Brain microvascular endothelial cell (primary cell): ENCODE measurements at places on chromosomes 13 and 19.

- no peak for DNase-seq
These were observed 19.6 kb downstream of the ALG5 start for GRCh38 chr13:36979361-36980050.

GRCh38 chr13:112012016-112012704 is 54.8 kb upstream of the SOX1 start:
- DNase-seq = no peak

GRCh38 chr13:39363382-39363772 is 239.6 kb downstream of the LHFPL6 start:
- DNase-seq = no peak

DNA sequence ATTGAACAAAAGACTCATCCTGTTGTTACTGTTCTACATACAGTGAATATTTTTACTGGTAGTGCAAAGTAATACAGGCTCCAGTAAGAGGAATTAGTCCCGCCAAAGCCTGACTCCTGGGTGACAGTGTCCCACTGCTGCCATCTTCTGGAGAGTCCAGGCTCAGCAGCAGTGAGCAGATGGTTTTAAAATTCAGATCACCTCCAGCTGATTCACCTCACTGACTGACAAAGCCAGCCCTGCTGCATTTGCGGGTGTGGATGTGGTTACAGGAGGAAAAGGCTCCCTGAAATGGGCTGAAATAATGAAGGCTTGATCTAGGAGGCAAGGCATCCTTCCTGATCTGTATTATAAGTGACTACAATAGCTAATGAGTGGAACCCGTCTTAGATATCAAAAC is 18.3 kb downstream of the PABPC3 start:
- peak; percentile 81 for DNase-seq

- no peak for DNase-seq
These were observed 2.1 kb downstream of the ACTN4 start for GRCh38 chr19:38649305-38650171.

DNA sequence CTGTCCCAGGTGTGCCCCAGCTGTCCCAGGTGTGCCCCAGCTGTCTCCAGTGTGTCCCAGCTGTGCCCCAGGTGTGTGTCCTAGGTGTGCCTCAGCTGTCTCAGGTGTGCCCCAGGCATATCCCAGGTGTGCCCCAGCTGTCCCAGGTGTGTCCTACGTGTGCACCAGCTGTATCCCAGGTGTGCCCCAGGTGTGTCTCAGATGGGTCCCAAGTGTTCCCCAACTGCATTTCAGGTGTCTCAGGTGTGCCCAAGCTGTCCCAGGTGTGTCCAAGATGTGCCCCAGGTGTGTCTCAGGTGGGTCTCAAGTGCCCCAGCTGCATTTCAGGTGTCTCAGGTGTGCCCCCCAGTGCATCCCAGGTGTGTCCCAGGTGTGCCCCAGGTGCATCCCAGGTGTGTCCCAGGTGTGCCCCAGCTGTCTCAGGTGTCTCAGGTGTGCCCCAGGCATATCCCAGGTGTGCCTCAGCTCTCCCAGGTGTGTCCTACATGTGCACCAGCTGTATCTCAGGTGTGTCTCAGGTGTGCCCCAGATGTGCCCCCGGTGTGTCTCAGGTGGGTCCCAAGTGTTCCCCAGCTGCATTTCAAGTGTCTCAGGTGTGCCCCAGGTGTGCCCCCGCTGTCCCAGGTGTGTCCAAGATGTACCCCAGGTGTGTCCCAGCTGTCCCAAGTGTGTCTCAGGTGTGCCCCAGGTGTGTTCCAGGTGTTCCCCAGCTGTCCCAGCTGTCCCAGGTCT is 1.3 kb upstream of the GRK1 start:
- no peak for DNase-seq

- no peak for DNase-seq
These were observed 31.7 kb downstream of the INSR start for GRCh38 chr19:7262470-7262869.

DNA sequence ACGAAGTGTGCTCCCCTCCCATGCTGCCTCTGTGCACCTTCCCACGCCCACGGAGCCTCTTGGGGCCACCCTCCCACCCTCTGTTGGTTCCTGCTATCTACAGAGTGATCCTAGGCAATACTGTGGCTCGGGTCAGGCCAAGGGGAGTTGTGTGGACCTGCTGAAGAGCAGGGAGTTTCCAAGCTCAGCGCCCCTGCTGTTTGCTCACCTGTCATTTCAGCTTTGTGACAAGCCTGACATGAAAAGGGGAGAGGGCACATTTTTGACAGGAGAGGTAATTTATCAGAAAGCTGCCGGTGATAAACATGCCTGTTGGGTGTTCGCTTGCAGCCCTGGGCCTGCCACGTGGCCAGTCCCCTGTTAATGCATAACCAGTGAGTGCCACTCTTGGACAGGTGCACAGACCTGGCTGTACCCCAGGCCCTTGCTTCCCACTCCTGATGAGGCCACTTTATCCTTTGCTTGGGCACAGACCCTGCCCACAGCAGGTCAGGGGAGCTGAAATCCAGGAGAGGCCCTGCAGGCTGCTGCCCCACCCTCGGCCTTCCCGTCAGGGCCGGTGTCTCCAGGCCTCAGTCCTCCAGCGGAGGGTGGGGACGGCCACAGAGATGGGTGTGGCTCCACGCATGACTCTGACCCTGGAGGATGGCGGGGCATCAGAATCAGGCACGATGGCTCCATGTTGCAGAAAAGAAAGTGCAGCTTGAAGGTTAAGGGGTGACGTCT is 201.5 kb upstream of the GPR12 start:
- no peak for DNase-seq

- DNase-seq = no peak
These were observed 623.4 kb downstream of the PCDH17 start for GRCh38 chr13:58254943-58255342.

DNA sequence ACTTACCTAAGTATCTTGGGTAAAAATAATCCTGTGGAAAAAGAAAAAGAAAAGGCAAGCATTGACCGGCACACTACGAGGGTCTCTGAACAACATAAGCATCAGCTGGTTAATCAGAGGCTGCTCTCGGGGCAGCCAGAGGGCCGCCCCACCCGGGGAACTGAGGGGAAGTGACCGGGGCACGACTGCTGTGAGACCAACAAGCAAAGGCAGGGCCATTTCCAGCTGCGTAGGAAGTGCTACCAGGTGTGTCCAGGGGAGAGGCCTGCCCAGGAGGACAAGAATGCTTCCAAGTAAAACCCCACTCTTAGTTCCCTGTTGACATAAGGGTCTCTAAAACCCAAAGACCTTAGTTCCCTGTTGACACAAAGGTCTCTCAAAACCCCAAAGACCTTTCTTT is 15.9 kb downstream of the GAS6 start:
- no peak for DNase-seq

- DNase-seq = no peak
These were observed 324.0 kb downstream of the FOXO1 start for GRCh38 chr13:40342461-40342860.

DNA sequence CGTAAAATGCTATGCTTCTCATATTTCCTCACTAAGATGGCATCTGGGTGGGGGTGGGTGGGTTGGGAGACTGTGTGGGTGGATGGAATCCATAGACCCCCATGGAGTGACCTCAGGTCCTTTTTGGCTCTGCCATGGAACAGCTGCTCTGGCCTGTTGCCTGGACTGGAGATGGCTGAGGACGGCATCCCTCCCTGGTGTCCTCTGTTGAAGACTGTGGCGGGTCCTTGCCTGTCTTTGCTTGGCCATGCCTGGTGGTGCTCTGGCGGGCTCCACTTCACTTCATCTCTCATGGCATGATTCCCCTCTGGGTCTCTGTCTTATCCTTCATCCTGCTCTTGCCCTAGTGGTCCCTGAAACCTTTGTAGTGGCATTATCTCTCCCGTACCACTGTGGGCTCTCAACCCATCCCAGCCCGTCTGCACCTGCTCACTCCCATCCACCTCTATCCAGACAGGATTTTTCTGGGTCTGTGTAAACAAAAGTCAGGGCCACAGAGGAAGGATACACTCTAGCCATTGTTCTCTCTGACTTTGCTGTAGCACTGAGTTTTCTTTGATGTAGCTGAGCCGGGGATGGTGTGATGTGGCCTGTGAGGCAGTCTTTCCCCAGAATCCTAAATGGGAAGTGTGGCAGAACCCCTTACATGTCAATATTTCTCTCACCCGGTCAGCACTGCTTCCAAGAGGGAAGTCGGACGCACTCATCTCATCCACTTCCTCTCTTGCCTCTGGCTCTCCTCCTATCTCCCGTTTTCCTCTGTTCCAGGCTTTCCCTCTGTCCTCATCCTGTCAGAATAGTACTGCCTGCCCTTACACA is 36.1 kb downstream of the WDFY2 start:
- DNase-seq = no peak

DNA sequence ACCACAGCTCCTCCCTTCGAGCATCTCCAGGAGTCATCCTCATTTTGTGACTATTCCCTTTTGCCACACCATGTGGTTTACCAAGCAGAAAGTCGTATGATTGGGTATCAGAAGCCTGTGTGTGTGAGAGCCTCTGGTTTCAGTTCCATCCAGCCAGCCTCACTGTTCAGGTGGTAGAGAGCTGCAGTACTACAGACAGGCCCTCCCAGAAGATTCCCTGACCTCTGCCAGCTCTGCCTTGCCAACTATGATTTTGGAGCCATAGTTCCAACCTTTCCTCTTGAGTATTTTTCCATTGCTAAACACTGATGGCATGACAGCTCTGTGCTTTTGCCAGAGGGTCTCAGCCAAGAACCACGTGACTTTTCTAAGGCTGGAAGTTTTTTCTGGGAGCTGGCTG is 82.5 kb downstream of the DHRS12 start:
- no peak for DNase-seq

DNA sequence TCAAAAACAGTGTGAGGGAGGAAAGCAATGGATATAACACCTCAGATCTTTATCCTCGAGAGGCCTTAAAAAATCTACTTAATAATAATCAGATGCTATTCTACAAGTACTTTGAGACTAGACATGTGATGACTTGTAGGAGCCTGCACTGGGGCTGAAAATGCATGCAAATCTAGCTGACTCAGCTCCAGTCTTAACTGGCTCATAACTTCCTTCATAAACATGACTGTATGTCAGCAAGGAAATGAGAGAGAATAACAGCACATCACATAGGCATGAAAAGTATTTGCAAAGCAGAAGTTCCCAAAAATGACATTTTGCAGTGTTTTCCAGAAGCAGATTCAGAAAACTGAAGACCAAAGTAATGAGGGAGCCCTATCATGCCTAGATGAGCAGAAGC is 38.1 kb downstream of the PSG5 start:
- DNase-seq = peak; percentile 61

GRCh38 chr13:98026457-98026857 is 73.0 kb downstream of the IPO5 start:
- no peak for DNase-seq

DNA sequence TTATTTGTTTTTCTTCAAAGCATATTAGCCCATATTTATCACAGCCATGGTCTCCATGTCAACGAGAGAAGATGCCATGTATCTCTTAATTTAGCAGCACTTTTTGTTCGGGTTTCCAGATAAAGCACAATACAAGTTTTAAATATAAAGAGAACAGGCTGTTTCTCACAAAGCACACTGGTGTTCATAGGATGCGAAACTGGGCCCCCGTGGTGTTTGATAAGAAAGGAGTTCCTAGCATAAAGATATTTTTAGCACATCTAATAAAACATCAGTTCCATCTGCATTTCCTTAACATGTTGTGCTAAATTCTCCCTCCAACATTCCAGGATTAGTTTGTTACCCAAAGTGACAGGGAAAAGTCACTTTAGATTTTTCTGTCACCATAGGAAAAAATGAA is 72.4 kb upstream of the EDNRB start:
- DNase-seq = no peak
